ENCODE measurements at places on chromosomes 2 and 18. TPM values are rescaled to one million over a fixed set of nuclear protein-coding genes. Genes with fewer than 3 reads are reported as not detected.

Gene IDH1
- 88.3 TPM for total RNA-seq

DNA sequence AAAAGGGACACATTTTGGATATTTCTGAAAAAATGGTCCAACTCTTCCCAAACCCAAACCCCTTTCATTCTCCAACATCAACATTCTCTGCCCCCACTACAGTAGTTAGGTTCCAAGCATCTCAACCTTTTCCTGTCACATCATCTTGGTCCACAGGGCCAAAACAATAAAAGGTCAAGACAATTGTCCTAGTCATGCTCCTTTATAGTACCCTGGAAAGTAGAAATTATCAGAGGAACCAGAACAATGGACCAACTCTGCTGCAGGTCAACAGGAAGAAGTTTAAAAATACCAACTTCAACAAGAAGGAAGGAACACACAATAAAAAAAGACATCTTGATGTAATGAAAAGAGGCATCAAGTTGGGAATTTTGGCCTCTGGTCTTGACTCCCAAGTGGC, 36.1 kb downstream of the CLASP1 start:
- H3K4me3 ChIP-seq, result no peak overlapping the region
- H3K27ac ChIP-seq, result no peak overlapping the region
- peaks cover 47% of the 10 kb centered on the region for H3K4me1 ChIP-seq
- H3K27me3 ChIP-seq, result no peaks in the 10 kb centered on the region
- DNase-seq, result no peak

DNA sequence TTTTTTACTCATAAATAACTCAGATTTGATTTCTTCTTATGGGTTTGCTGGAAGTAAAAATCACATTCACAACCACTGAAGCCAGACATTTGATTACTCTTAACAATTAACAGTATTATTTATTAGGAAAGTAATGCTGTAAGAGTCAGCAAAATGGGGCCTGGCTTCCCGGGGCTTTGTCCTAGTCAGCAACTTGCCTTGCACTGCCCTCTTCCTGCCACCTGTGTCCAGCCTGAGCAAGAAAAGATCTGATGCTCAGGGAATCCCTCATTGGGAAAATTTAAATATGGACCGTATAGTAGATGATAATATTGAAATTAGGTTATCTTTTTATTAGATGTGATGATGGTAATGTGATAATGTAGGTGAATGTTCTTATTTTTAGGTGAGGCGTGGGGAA, 30.8 kb upstream of the ACYP2 start:
- H3K36me3 ChIP-seq, result no peaks in the 10 kb centered on the region
- no peaks in the 10 kb centered on the region for H3K4me1 ChIP-seq
- no peaks in the 10 kb centered on the region for H3K27me3 ChIP-seq
- H3K4me3 ChIP-seq, result no peak overlapping the region
- H3K27ac ChIP-seq, result no peak overlapping the region
- DNase-seq, result no peak

GRCh38 chr2:95281071-95281470, 6.8 kb downstream of the PROM2 start:
- no peak overlapping the region for H3K27ac ChIP-seq
- no peaks in the 10 kb centered on the region for H3K4me1 ChIP-seq

GRCh38 chr2:159125858-159126257, 157.4 kb downstream of the TANC1 start:
- H3K4me3 ChIP-seq, result no peak overlapping the region
- no peaks in the 10 kb centered on the region for H3K36me3 ChIP-seq
- no peaks in the 10 kb centered on the region for H3K27me3 ChIP-seq
- no peak for DNase-seq
- no peak overlapping the region for H3K27ac ChIP-seq

DNA sequence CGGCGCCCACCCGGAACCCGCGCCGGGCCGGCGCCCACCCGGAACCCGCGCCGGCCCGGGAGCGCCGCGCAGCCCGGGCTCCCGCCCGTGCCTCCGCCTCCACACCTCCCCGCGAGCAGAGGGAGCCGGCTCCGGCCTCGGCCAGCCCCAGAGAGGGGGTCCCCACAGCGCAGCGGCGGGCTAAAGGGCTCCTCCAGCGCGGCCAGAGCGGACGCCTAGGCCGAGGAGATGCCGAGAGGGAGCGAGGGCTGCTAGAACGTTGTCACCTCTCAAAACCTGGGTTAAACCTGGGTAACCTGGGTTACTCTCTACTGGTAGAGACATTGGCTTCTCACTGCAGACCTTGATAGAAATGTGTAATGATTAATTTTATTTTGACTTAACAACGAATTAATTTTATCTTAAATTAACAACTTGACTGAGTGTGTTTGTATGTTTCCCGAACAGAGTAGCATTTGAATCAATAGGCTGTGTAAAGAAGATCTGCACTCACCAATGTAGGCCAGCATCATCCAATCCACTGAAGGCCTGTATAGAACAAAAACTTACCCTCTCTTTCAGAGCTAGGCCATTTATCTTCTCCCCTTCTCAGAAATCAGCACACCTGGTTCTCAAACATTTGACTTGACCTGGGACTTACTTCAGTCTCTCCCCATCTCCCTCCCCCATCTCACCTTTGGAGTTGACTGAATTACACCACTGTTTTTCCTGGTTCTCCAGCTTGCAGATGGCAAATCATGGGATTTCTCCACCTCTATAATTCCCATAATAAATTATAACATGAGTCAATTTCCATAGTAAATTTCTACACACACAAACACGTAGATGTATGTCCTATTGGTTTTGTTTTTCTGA, 242.7 kb downstream of the ASXL3 start:
- DNase-seq, result no peak
- no peaks in the 10 kb centered on the region for H3K4me1 ChIP-seq
- H3K27me3 ChIP-seq, result no peaks in the 10 kb centered on the region
- no peak overlapping the region for H3K4me3 ChIP-seq
- no peak overlapping the region for H3K27ac ChIP-seq
